ENCODE measurements at places on chromosomes 16 and 17.

DNA sequence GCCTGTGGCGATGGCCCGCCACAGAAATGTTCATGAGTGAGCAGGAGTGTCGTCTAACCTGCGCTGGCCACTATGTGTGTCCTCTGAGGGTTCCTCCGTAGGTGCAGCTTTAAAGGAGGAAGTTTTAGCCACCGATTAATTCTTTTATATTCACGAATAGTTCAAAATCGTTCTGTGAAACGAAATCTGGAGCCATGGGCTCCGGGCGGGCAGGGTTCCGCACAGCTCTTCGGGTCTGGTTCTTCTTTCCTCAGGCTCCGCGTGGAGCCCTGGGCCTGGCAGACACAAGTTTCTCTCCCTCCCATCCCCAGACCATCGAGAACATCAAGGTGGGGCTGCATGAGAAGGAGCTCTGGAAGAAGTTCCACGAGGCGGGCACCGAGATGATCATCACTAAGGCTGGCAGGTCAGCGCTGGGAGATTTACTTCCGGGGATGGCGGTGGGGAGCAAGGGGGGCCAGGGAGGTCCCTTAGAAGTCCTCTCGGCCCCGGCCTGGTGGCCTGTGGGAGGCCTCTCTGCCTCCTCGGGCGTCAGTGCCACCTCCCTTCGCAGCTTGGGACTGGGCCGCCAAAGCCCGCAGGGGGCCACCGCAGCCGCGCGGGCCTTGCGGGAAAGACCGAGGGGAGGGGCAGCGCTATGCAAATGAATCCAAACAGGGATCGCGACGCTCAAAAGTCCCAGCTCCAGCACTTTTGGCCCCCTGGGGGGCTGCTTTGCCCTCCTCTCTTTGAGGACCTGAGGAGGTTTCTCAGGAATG lies 5.2 kb downstream of the TBX4 start:
- no peak for DNase-seq

DNA sequence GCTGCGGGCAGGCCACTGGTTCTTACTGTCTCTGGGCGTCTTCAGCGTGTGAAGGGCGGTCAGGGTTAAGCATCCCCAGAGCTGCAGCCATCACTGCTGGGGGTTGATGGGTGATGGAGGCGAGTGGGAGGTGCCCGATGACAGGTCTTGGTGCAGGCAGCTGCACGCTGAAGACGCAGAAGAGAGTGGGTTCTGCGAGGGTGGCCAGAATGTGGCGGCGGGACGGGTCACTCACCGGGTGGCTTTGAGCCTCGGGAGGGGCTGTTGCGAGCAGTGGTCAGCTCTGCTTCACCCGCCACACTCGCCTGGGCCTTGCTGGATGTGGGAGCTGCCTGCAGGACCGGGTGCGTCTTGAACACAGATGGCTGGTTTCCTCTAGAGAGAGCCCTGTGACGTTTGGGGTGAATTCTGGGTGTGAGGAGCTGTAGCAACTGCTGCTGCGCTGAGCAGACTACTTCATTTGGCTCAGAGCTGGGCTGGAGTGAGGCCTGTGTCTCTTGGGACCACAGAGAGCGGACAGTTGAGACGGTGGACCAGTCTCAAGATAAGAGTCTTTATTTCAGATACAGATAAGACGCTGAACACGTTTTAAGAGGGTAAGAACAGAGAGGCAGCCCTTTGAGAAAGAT lies 44.6 kb upstream of the ZNF750 start:
- DNase-seq: no peak

GRCh38 chr16:85282842-85283241 lies 170.6 kb upstream of the CIBAR2 start:
- no peak for DNase-seq

- no peak for DNase-seq
Observed at GRCh38 chr16:50576403-50577113, 28.4 kb downstream of the NKD1 start.

- DNase-seq: no peak
Observed at GRCh38 chr17:227078-227945, 45.9 kb upstream of the DOC2B start.

- DNase-seq: peak; percentile 99
Observed at GRCh38 chr17:64263000-64263766, at the start of gene TEX2. TEX2 (minus strand) TSS chr17:64263260; CDS start chr17:64214217, 49,043 bp downstream.

GRCh38 chr16:29114574-29114973 lies 129.7 kb downstream of the LAT start:
- no peak for DNase-seq

DNA sequence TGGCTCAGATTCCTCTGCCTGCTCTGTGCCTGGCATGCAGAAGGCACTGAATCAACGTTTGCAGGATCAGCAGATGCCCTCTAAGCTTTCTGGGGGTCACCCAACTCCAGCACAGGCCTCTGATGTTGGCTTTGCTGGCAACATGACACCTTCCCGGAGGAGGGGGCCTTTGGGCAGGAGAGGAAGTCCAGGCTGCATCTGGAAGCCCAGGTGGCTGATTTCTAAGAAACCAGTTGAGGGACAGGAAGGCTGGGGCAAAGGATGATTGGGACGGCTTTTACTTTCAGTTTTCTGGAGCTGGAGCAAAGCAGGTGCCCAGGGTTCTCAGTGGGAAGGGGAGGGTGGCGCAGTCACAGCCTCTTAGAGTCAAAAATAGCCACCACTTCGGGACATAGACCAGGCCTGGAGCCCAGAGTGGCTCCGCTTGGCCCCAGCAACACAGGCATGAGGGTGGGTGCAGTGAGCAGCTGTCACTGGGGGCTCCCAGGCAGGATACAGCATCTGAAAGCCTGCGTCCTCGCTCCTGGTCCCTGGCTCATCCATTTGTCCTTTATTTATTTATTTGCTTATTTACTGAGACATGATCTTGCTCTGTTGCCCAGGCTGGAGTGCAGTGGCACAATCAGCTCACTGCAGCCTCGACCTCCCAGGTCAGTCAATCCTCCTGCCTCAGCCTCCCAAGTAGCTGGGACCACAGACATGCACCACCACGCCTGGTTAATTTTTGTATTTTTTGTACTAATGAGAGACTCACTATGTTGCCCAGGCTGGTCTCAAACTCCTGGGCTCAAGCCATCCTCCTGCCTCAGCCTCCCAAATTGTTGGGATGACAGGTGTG lies 15.1 kb downstream of the SOCS1 start:
- no peak for DNase-seq

GRCh38 chr17:48640858-48641180 lies 14.7 kb upstream of the HOXB9 start:
- DNase-seq: no peak

- DNase-seq: no peak
Observed at GRCh38 chr16:86980644-86981043, 336.5 kb downstream of the C16orf95 start.

DNA sequence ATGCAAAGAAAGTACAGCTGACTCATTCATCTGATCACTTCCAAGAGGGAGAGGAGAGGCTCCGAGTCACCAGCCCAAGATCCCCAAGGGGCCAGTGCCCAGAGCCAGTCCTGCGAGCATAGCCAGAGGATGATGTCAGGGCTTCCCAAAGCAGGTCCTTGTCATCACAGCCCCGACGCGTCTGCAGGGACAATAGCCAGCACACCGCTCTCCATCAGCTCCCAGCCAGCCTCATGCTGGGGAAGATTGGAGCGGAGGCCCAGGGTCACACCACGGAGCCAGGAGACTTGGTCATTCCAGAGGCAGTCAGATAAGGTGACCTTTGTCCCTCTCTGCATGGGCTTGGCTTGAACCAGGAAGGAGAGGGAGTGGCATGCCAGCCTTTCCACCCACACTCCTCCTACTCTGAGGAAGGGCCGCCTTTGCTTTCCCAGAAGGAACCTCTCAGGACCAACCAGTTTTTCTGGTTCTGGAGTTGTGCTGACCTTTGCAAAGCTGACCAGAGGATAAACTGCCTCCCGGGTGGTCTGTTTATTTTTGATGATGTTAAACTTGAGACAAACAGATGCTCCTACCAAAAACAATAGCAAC lies 58.3 kb upstream of the ARHGAP44 start:
- peak; percentile 56 for DNase-seq

GRCh38 chr17:81656835-81657234 lies 493 bp upstream of the PDE6G start:
- DNase-seq: no peak

DNA sequence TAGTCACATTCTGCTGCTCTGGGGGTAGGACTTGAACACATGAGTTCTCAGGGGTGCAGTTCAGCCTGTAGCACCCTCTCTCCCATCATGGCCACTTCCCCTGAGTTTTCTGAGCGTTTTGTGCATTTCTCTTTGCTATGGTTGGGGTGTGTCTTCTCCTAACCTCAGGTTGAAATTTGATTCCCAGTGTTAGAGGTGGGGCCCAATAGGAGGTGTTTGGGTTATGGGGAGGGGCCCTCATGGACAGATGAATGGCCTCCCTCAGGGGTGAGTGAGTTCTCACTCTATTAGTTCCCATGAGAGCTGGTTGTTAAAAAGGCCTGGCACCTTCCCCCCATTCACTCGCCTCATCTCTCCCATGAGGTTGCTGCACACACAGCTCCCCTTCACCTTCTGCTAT lies 101.1 kb downstream of the FOXL1 start:
- no peak for DNase-seq

- no peak for DNase-seq
Observed at GRCh38 chr16:75246504-75247205, 4.8 kb downstream of the BCAR1 start.

DNA sequence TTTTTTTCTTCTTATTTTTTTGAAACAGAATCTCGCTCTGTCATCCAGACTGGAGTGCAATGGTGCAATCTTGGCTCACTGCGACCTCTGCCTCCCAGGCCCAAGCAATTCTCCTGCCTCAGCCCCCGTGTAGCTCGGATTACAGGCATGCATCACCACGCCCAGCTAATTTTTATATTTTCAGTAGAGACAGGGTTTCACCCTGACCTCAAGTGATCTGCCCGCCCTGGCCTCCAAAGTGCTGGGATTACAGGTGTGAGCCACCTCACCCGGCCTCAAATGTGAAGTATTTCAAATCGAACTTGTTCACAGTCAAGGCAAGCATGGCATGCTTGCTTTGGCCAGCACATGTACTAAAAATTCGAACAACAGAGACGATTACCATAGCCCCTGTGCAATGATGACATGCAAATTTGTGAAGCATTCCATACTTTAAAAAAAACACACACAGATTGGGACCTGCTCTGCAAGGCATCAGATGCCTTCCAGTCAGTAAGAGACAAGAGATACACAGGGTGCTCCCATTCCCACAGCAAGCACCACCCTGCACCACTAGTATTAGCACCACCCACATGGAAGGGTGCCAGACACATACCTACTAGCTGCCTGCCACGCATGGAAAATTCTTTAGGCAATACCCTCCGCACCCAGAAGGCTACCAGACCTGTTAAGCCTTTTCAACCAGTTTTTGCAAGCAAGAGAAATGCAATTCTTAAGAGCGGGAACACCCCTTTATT lies 47.2 kb downstream of the ANKRD11 start:
- peak; percentile 44 for DNase-seq

- DNase-seq: no peak
Observed at GRCh38 chr17:60559659-60559994, 33.6 kb upstream of the APPBP2 start.

DNA sequence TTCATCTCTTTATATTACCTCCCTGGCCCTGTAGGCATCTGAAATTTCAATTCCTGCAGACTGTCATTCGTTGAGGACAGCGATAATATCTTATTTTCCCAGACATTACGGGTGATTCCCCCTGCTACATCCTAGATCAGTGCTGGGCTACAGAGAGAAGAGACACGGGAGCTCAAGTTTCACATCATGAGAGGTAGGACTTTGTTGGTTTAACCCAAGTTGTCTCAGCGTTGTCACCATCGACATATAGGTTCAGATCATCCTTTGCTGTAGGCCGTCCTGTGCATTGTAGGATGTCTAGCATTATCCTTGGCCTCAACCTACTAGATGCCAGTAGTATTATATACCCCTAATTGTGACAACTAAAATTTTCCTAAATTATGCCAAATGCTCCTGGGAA lies 19.3 kb downstream of the MT1X start:
- DNase-seq: no peak

DNA sequence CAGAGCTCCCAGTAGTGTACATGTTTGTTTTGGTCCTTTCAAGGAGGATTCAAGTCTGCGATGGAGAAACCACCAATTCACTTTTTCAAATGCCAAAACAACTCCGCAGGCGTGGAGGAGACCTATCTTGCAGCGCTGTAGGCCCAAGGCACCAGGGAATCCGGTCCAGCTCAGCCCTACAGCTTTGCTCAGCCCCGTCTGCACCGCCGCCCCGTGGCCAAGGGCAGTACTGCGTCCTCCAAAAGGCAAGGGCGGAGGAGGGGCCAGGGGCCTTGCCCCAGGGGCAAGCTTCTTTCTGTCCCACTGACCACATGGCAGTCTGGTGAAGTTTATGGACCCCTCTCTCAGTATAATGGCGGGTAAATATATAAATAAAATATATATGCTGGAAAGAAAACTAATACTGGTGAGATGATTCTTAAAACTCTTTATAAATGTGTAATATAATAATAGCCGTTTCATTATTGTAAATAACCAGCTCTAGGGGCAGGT lies 709 bp upstream of the CD300LG start:
- DNase-seq: peak; percentile 95

DNA sequence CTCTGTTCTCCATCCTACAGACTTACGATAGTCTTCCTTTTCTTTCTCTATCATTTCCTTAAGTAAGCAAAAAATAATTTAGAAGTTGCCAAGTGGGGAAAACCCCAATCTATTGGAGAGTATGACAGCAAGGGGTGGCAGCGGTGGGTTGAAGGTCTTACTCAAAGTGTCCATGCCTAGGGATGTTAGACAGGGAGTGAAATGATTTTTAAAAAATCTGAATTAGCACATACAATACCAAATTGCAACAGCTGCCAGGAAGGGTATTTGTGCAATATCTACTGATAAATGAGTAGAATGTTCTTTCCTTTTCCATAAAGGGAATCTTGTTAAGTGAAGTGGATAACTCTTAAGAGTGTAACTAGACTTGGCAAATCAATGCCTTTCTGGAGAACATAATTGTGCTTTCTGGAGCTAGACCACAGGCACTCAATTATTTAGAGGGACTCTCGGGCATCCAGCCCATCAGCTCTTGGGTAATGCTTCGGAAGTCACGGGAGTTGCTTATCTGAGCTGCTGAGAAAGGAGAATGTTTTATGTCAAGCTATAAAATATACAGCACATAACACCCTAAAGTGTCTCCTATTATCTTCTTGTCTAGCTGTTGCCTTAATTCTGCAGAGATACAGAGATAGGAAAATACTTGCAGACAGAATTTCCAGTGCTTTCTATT lies 151.5 kb downstream of the KCNJ2 start:
- no peak for DNase-seq

GRCh38 chr16:57601801-57602478 lies 26.5 kb upstream of the ADGRG1 start:
- no peak for DNase-seq

GRCh38 chr17:3007651-3008121 lies 55.7 kb downstream of the OR1D5 start:
- no peak for DNase-seq

GRCh38 chr16:75198135-75198600 lies 8.8 kb downstream of the CTRB2 start:
- peak; percentile 63 for DNase-seq
